Stimulated activated CD4-positive, alpha-beta T cell treated with anti-CD3 and anti-CD28 coated beads, Interleukin-4, amount 100 ng/mL, for 4 hours (primary cell): ENCODE measurements at places on chromosomes 6 and 20.

GRCh38 chr6:87670707-87671106, 31.3 kb downstream of the AKIRIN2 start:
- no peak for DNase-seq

- no peak for DNase-seq
These were observed 357.1 kb upstream of the HSF2 start for GRCh38 chr6:122042380-122042779.

DNA sequence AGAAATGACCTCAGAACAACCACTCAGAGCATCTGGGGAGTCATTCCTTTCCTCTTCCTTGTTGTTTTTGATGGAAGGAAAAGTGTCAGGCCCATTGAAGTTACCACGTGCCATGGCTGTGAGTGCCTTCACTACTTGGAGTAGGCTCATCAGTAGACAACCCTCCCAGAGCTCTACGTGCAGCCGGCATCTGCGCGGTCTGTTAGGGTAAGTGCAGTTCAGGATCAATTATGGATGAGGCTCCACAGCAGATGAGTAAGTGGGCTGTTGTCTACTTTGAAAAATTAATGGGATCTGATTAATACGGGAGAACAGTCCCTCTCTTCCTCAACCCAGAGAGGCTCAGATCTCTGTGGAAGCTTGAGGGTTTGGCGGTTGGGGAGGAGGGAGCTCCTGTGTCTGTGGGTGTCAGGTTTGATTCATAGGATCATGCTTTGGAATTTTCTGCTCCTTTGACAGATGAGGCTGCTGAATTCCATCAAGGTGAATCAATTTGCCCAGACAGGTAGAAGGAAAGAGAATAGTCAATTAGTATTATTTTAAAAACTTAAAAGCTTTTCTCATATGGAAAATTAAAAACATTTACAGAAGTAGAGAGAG, 93.8 kb upstream of the TOX2 start:
- DNase-seq: no peak

DNA sequence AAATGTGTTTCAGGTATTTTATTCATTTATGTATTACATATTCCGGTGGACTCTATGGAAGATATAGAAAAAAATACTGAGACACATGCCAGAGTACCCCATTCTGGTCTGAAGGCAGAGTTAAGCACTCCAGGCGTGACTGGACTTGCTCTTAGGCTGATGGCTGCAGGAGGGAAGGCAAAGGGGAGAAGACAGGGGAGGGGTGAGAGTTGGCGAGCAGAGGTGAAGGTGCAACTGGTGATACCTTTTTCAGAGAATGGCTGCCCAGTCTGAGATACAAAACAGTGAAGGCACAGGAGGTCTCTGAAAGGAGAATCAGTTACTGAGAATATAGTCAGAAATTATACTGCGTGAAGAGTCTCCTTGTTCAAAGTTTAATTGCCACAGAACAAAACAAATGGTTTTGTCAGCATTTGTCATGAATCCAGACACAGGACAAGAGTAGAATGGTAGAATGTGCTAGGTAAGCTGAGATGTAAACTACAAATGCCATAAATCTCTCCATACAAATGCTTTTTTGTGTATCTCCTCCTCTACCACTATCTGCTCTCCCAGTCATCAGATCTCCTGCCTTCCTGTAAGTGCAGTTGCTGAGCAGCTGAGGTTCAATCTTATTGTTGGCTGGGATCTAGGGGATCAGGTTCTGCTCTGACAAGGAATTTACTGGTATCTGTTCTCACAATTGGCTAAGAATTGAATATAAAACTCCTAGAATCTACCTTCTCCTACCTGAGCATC, 104.2 kb upstream of the DST start:
- no peak for DNase-seq

- DNase-seq: no peak
These were observed 138.5 kb upstream of the BEND6 start for GRCh38 chr6:56816370-56816769.

GRCh38 chr20:13831476-13831875, 46.6 kb downstream of the NDUFAF5 start:
- DNase-seq: no peak

DNA sequence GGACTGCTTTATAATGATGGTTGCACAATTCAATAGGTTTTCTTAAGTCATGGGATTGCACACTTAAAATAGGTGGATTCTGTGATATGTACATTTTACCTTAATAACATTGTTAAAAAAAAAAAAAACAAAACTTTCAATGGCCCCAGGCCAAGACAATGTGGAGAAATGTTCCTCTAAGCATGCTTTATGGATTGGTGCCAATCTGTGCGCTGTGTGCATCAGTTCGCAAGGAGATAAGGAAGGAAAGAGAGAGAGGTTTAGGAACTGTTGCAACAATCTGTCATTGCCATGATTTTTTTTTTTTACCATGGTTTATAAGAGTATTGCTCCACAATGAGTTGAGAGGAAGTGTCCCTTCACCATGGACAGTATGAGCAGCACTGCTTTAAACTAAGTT, 399.6 kb downstream of the PTPRT start:
- DNase-seq: no peak

DNA sequence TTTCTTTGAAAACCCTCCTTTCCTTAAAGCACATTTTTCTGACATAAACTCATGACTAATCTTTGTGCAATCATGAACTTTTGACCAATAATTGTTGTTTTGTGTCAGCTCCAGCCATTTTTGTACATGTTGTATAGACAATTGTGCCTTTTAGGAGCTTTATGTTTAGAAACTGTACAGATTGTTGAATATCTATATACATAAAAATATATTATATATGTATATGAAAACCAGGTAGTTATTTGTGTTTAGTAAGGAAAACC, 125.7 kb upstream of the EDN1 start:
- no peak for DNase-seq

DNA sequence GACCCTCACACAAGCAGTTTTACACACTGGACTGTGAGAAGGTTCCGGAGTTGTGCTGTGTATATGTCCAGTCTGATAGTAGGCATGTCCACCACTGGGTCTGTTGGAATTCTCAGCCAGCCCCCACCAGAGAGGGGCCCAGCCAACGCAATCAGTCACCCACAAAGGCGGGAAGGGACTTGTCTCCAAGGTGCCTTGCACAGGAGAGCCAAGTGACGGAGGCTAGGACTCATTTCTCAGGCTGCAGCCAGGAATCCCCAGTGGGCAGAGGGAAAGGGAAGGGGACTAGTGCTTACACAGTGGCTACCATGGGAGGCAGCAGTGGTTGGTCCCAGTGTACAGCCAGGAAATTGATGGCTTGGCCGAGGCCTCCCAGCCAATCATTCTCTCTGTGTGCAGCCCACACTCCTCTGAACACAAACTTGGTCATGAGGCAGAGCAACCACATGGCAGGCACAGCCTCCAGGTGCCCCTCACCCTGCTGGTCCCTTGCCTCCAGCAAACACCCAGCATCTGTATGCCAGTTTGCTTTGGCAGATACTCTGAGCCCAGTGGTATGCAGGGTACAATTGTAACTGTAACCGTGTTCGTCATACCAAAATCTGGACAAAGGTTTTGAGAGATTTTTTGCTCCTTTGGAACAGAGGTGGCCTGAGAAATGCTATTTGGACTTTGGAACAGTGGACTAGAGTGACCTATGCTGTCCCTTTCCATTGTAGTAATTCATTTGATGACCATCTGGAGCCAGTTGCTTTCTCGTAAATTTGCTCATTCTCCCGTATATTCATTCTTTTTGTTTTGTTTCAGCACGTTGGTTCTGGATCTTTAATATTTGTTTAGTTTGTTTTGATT, 72.9 kb upstream of the MYL9 start:
- no peak for DNase-seq

DNA sequence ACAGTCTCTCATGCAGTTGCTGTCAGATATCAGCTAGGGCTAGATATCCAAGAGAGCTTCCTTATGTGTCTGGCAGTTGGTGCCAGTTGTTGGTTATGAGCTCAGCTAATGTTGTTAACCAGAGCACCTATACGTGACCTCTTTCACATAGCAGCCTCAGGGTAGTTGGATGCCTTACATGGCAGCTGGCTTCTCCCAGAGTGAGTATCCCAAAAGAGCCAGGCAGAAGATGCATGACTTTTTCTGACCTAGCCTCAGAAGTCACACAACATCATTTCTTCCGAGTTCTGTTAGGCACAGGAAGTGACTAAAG, 175.7 kb downstream of the VEGFA start:
- no peak for DNase-seq

DNA sequence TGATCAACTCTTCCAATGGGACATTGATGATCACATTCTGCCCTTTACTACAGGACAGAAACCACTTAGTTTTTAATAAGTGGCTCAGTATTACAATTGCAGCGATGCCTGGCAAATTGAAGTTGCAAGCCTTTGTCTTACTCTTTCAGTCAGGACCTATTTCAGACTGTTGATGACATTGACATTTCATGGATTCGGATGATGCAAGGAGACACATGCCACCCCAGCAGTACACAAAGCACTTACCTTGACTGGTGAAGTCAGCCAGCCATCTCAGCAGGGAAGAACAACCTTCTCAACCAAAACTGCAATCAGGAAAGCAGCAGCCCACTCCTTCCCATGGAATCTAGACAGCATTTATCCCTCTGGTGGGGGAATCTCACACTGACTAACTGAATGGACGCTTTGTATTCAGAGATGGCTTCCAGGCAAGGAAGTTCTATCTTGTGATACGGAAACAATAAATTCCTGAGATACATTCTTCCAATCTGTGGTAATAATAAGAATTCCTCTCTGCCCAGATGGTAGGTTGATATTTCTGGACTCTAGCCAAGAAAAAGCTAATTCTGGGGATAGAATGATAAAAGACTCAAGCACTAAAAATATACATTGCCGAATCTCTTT, 24.8 kb downstream of the NFYA start:
- no peak for DNase-seq

DNA sequence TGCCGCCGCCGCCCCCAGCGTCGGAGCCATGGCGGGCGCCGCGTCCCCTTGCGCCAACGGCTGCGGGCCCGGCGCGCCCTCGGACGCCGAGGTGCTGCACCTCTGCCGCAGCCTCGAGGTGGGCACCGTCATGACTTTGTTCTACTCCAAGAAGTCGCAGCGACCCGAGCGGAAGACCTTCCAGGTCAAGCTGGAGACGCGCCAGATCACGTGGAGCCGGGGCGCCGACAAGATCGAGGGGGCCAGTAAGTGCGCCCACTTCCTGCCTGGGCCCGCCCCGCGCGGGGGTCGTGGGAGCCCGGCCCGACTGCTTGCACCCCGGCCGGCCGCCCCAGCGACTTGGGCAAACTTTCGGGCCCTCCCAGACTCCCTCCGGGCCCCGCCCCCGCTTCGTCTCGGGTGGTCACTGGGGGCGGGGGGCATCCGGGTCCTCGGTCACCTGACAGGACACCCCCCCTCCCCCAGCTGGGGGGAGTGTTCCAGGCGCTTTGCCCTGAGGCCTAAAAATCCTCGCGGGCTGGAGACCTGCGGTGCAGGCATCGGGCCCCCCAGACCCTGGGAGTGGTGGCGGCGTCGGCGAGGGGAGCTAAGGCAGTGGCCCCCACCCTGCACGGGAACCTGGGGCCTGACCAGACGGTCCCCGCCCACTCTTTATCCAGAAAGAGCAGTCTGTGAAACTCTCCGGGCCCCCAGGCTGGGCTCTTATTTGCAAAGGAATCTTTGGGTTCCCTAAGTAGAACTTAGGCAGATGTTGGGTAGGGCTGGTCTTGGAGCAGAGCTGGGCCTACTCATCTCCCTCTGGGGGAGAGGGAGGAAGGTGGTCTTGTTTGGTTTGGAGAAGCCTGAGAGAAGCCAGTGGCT, 501 bp downstream of the PLCG1 start:
- DNase-seq: peak; percentile 31

- DNase-seq: no peak
These were observed 204.5 kb downstream of the PREX1 start for GRCh38 chr20:48623176-48623905.

DNA sequence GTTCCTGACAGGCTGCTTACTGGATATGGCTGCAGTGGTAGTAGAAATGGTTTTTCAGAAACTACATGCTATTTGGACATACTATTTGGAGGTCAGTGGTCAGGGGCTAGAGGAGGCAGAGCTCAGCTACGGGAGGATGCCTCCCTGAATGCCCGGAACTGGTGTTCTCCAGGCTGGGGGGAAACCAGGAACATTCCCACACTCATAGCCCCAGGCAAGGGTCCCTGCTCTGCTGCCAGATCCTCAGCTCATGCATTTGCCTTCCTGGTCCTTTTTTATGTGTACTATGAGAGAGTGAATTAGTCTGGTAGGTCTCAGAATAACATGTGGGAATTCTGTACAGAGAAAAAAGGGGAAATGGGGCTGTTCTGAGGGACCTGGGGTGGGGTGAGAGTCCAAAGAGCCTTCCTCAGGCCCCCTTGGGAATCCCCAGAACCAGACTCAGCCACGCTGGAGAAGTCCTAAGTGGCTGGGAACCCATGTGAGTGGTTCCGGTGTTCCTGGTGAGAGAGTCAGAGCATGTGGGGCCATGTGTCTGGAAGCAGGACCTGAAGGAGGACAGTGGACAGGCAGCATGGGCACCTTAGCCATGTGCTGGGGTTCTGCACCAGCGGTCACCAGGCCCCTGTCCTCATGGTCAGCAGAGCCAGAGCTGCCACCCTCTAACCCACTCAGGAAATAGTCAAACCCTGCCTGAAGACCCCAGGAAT, 58.0 kb upstream of the MYL9 start:
- no peak for DNase-seq

DNA sequence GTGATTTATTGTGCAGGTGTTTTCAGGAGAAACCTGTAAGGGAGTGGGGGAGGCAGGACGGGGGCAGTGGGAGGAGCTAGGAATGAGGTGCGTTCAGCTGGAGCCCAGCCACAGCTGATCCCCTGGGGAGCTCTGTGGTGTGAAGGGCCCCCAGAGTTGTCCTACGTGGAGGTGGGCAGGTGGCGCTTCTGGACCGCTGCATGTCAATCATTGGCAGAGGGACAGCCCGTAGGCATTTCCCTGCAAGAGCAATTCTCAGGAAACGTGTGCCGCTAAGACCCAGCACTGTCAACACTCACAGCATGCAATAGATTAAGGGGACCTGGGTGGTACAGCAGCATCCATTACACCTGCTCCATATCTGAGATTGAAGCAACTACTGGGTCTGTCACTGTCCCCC, 88.0 kb downstream of the PRND start:
- peak; percentile 17 for DNase-seq

- no peak for DNase-seq
These were observed 144.7 kb upstream of the ZNF217 start for GRCh38 chr20:53738039-53738944.

DNA sequence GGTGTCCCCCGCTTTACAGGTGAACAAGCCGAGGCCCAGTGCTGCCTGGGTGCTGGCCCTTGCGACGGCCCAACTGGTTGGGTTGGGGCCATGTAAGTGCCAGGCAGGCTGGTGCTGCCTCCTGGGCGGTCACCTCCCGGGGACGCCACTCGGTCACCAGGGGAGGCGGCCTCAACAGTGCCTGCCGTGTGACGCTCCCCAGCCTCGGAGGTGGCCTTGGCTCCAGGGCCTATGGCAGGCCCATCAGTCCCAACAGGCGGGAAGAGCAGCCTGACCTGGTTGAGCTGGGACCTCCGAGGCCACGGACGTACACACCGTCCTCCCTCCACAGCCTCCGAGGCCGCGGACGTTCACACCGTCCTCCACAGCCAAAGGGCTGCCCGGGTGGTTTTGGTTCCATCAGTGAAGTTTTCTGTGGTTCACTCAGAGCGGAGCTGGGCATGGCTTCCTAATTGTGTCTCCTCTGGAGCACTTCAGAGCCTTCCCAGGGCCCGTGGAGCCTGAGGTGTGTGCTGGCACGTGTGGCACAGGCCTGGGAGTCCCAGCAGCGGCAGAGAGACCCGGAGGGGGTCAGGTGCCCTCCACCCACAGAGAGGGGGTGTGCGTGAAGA, 19.3 kb upstream of the SLCO4A1 start:
- no peak for DNase-seq

GRCh38 chr20:2333821-2334220, 38.0 kb downstream of the TGM3 start:
- DNase-seq: no peak
